ENCODE measurements at places on chromosomes 4 and X.

DNA sequence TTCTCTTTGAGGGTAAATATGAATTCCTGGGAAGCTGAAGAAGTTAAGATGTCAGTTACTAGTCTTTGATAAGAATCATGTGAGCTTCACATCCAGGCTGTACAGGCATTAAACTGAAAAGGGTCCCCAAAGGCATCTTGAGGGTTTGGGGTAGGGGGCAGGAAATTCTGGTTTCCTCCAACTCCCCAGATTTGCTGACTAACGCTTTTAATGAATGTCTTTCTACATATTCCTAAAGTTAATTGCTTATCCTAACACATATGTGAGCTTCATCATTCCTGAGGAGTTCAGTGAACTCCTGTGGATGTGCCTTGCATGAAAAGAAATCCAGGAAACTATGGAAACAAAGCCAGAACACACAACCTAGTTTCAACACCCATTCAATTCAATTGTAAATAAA is 73.8 kb upstream of the GAB1 start:
- no peak for DNase-seq

DNA sequence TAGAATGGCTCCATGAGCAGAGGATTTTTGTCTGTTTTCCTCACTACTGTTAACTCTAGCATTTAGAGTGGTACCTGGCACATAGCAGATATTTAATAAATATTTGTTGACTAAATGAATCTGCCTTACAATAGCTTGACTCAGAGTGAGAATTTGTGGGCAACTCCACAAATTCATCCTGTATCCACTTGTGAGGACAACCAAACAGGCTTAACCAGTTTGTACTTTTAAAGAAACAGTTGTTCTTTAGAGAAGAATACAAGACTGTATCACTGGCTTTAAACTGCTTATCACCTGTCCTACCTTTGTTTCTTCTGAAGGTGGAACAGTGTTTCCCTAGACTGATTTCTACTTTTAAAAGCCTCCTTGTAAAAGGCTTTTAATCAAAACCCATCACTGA is 141.3 kb upstream of the SH3RF1 start:
- no peak for DNase-seq

DNA sequence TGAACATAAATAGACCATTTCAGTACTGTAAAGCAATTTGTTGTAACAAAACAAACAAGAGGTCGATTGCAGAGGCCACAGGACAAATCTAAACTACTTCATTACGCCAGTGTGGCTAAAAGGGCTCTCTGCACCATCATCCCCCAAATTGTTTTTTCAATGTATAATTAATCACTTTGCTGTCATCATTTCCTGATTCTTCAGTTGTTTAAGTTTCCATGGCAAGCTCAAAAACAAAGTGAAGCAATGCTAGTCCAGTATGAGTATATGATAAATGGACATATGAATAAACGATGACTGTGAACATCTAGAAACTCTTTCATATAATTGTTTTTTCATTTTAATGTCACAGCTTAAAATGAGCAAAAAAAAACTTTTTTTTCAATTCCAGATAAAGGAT is 235.4 kb upstream of the FGF13 start:
- no peak for DNase-seq

GRCh38 chr4:11698033-11698432 is 269.3 kb upstream of the HS3ST1 start:
- no peak for DNase-seq

- DNase-seq, result no peak
Measured at GRCh38 chr4:180394312-180394711, 1848.9 kb upstream of the TENM3 start.

- no peak for DNase-seq
Measured at GRCh38 chrX:129566073-129566472, 26.0 kb downstream of the OCRL start.

DNA sequence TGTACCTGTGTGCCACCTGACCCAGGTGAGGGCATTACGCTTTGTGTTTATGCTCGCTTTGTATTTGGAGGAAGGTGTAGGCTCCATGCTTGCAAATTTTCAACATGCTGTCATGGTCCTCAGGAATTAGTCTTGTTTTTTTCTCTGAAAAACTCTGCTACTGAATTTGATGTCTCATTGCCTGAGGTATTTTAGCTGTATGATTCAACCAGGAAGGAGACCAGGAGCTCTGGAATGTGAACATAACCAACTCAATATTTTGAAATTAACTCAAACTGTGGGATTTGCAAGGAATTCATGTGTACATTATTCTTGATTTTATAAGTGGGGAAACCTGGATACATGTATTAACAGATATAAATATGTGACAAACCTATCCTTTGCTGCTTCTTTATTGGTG is 134.1 kb downstream of the SLC4A4 start:
- no peak for DNase-seq

GRCh38 chr4:147790412-147790811 is 58.5 kb downstream of the ARHGAP10 start:
- no peak for DNase-seq

DNA sequence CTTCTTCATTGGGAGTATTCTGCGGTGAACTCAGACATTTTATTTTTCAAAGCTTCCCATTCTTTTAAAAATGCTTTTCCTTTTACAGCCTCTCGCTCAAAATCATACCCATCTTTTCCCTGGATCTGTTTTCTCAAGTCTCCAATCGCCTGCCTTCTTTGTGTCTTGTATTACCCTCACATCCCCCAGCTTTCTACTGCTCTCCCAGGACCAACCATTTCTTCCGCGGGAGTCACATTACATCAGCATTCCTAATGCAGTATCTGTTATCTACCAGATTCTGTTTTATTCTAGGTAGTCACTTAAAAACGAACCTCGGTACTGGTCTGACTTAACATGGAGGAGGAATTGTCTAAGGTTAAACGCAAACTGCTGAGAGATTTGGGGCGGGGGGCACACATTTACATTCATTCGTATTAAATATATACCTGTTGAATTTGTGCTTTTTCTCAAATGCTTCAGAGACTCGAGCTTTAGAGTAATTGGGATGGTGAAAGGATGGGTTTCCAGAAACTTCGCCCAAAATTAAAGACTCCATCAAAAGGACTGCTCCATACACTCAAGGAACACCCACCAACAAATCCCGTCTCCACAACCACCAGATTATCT is 493 bp upstream of the UCHL1 start:
- DNase-seq, result no peak

GRCh38 chr4:30821859-30822612 is 101.9 kb downstream of the PCDH7 start:
- no peak for DNase-seq

DNA sequence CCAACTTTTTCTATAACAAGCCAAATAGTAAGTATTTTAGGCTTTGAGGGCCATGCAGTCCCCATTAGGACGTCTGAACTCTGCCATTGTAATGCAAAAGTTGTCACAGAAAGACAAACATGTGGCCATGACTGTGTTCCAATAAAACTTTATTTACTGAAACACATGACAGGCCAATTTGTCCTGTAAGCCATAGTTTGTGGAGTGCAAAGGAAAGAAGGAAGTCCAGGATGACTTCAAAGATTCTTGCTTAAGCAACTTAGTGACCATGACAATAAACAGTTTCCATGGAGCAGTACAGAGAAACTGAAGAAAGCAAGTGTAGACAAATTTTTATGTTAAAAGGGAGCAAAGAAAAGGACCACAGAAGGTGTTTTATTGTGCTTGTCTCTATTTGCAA is 35.0 kb upstream of the MYOZ2 start:
- DNase-seq, result no peak

- DNase-seq, result no peak
Measured at GRCh38 chr4:145230726-145231125, 50.3 kb upstream of the OTUD4 start.

DNA sequence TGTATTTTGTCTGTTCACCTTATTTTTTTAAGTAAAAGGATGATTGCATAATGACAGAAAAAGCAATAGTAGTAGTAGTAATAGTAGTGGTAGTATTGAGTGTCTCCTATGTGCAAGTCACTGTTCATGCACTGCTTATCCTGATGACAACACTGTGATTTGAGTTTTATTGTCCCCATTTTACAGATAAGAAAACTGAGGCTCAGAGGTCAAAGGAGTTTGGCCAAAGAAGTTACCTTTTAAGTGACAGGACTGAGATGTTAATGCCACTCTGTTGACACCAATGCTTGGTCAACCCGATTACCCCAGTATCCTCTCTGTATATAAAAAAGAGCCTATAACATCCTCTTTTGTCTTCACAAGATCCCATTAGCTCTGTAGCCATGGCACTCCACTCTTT is 100.5 kb upstream of the FRMPD3 start:
- DNase-seq, result no peak

GRCh38 chr4:74823194-74823593 is 28.9 kb upstream of the BTC start:
- no peak for DNase-seq

GRCh38 chr4:158169931-158170690 is 2.7 kb downstream of the GASK1B start:
- no peak for DNase-seq

DNA sequence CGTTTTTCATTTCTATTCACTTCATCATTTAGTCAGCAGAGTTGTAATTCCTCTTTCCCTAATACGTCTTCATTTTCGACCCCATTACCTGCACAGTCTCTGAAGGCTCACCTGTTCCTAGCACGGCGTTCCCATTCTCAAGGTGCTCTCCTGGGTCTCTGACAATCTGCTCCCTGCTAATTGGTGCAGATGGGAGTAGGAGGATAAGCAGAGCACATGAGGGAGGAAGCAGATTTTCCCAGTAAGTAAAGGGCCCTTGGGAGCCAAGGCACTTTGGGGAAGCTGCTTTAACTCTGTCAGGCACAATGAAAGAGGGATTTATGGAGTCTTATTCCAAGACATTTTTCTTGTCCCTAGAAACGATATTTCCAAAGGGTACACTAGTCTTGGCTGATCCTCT is 466.4 kb downstream of the STIM2 start:
- DNase-seq, result no peak

GRCh38 chrX:111490688-111491087 is 20.8 kb upstream of the SERTM2 start:
- DNase-seq, result no peak

- peak; percentile 51 for DNase-seq
Measured at GRCh38 chr4:183443655-183444213, 702 bp upstream of the CDKN2AIP start.

DNA sequence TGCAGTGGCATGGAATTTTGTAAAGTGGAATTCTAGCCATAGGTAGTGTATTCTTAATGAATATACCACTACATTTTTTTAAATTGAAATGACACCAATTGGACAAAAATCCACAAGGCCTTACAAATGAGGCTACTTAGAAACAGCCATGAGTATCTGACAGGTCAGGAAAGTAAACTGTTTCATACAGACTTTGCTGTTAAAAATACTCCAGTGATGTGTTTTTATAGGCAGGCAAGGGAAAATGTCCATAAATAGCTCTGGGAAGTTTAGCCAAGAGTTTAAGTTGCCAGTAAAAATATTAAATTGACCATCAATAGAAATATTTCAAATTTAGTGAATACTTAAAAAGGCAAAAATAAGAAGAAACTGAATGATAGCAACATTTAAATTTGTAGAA is 41.8 kb upstream of the PDLIM5 start:
- DNase-seq, result no peak

- peak; percentile 47 for DNase-seq
Measured at GRCh38 chrX:17535229-17535628, 160.2 kb downstream of the NHS start.

GRCh38 chrX:150226223-150226965 is 136.7 kb upstream of the MAMLD1 start:
- no peak for DNase-seq

- DNase-seq, result no peak
Measured at GRCh38 chr4:84814094-84814750, 152.3 kb downstream of the WDFY3 start.

- no peak for DNase-seq
Measured at GRCh38 chr4:156118507-156119220, 165.0 kb upstream of the CTSO start.

DNA sequence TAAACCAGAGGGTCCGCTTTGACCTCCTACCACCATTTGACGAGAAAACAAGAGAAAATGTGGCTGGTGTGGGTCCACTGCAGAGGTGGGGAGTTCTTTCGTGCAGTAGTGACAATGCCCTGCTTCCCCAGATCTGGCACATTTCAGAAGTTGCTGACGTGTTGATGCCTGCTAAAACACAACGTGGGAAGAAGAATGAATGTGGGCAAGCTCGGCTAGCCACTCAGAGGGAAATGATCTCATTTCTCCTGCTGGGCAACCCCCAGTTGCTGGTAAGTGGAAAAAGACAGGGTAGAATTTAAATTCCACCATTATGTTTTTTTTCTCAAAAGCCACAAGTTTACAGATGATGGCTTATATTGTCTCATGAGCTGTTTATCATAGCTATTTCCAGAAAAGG is 77.9 kb downstream of the LUZP4 start:
- no peak for DNase-seq

DNA sequence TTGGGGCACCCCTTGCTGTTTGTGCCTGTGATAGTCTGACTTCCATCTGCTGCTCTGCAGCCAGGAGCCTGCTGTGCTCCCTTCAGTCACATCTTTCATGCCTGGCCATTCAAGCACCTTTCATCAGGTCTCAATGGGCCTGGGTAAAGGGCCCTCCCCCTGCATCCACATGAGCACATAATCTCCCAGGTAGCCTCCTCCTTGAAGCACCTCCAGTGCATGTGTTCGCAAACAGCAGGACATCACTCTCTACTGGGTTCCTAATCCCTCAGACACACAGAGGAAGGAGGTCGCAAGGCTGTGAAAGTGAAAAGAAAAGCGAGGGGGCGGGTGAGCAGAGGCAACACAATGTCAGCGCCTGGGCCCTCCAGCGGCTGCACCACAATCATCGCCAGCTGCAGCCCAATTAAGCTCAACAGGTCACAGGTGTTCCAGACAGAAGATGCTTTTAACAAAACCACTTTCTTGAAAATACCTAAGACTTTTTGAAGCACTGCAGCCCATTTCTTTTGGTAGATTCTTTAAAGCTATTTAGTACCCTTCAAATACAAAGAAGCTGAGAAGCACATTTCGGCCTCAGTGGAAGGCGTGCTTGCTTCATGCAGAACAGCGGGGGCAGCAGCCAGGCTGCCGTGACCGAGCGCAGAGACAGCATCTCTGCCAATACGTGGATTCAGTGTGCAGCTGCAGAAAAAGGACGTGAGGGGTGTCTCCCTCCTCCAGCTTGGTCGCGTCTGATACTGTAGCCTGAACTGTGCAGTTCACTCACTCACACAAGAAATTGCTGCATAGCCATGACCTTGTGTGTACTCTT is 92.2 kb upstream of the SPRY1 start:
- DNase-seq, result no peak

DNA sequence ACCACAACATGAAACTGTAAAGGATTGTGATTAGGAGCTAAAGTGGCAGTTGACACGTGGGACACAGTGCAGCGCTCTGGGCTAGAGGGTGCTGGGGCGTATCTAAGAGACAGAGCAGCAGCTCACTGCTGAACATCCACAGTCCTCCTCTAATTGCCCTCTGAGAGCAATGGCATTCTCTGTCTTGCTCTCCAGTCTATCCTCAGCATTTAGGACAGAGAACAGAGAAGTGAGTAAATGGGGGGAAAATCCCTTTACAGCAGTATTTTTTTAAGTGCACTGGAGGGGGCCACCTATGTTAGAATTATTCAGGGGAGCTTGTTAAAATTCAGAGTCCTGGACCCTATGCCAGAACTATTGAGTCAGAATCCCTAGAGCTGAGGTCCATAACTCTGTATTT is 4.2 kb upstream of the TMEM154 start:
- no peak for DNase-seq

GRCh38 chrX:37783305-37783704 is 3.4 kb downstream of the CYBB start:
- no peak for DNase-seq

All from activated CD4-positive, alpha-beta T cell treated with anti-CD3 and anti-CD28 coated beads, Interleukin-2, amount 50 U/mL, for 48 hours (primary cell).